ENCODE measurements at places on chromosomes 1 and 21.

DNA sequence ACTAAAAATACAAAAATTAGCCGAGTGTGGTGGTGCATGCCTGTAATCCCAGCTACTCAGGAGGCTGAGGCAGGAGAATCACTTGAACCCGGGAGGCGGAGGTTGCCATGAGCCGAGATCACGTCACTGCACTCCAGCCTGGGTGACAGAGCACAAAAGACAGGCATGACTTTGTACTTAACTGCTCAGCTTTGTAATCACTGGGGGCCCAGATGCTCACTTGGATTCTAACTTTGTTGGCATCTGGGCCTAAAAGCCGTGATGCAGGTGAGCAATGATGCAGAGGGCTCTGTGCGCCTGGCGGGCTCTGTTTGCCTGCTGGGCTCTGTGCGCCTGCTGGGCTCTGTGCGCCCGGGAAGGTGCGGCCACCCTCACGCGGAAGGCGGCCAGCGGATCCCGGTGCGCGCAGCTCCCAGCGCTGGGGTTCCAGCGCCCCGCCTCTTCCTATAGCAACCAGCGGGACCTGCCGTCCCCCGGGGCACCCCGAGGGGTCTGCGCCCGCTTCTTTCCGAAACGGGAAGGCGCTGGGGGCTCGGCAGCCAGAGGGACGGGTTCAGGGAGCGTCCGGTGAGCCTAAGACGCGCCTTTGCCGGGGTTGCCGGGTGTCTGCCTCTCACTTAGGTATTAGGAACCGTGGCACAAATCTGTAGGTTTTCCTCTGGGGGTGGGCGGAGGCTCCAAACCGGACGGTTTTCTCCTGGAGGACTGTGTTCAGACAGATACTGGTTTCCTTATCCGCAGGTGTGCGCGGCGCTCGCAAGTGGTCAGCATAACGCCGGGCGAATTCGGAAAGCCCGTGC lies 31.7 kb downstream of the PRMT2 start:
- DNase-seq: no peak

DNA sequence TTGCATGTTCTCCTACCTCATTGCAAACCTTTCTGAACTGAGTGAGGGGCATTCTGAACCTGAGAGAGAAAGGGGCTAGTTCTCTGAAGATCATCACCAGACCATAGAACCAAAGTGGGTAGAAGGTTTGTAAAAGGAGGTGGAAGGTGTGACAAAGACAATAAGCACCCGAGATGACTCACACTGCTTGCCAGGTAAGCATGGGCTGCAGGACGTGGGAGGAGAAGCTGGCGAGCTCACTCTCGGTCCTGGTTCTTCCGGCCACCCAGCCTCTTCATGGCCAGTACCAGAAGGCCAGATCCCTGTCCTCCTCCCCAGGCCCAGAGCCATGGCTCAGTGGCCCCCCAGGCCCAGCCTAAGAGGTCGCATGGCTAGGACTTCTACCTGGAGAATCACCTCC lies 128.3 kb downstream of the TMEM53 start:
- DNase-seq: no peak

- DNase-seq: no peak
Measured at GRCh38 chr1:99173900-99174299, 90.4 kb upstream of the PLPPR4 start.

GRCh38 chr1:117564227-117565075 lies 41.4 kb upstream of the TENT5C start:
- no peak for DNase-seq

DNA sequence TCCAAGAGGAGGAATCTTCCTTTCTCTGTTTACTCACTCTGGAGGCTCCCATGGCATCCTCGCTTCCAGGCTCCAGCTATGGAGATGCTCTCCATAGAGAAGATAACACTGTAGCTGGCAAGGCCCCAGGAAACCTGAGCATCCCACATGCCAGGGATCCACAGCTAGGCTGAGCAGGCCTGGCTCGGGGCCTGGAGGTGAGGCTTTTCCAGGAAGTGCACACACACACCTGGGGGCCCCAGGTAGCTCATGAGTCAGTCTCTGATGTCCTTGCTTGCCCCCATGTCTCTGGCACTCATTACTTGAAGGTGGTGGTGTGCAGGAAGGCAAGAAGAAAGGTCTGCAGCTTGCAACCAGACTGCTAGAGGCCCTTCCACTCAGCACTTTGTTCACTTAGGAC lies 5.5 kb upstream of the LCE5A start:
- DNase-seq: no peak

DNA sequence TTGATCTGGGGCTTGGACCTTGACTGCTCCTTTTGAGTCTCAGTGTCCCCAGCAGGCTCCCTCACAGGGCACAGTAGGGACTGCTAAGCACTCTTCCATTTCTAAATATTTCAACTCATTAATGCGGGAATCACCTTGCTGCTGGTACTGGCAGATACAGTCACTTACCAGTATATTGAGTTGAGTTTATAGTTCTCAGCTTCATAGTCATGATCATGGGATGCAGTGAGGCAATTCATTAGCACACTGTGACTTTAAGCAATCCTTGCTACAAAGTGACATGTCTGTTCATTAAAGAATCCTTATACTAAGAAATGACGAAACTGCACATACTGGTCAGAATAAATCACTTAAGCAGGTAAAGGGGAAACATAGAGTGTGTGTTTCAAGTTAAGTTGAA lies 240.8 kb downstream of the SPATA17 start:
- no peak for DNase-seq

DNA sequence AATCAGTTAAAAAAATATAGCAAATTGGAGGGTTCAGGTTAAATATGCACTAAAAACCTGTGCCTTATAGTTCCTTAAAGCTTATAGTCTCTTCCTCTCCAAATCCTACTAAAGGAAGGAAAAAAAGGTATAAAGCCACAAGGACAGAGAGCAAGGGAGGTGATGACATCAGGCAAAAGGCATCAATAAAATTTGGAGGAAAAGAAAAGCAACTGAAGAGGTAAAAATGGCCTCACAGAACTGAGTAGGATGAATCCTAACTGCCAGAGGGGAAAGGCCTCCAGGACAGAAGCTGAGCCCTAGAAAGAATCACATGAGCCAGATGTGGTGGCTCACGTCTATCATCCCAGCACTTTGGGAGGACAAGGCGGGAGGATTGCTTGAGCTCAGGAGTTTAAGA lies 8.1 kb downstream of the CCSAP start:
- DNase-seq: no peak

DNA sequence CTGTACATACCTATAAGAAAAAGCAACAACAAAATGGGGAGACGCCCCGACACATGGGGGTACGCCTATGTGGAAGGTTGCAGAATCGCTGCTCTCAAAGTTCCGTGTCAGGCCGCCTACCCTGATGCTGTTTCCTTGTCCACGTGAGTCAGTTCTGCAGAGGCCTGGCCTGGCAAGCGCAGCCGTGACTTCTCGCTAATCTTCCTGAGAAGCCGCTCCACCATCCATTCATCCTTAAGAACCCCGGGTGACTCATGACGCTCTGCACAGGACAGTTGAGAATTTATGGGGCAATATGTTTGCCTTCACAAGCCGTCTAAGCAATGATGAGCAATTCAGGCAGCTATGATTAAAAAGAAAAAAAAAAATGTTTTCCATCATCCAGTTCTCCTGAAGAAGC lies 122.3 kb upstream of the TMPRSS2 start:
- no peak for DNase-seq

- DNase-seq: no peak
Measured at GRCh38 chr1:52424813-52425212, 20.4 kb downstream of the PRPF38A start.

DNA sequence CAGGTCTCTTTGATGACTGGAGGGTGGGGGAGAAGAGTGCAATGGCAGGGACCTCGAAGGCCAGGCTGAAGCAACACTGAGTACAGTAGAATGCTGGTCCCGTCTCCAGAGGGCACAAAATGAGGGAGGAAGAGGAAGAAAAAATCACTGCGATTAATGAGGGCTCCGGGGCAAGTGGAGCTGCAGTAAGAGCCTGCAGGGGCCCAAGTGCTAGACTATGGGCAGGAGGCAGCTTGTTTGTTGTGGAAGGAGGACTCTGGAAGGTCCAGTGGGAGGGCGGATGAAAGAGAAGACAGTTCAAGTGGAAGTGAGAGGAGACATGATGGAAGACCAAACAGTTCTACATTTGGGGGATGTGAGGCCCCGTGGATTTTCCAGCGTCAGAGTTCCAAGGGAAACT lies 17.4 kb downstream of the TMCC2 start:
- DNase-seq: no peak

DNA sequence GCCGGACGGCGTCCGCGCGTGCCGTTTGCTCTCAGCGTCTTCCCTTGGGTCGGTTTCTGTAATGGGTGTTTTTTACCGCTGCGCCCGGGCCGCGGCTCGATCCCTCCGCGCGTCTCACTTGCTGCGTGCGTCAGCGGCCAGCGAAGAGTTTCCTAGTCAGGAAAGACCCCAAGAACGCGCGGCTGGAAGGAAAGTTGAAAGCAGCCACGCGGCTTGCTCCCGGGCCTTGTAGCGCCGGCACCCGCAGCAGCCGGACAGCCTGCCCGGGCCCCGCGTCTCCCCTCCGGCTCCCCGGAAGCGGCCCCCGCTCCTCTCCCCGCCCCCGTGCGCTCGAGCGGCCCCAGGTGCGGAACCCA lies 159.8 kb downstream of the RUNX1 start:
- peak; percentile 36 for DNase-seq

DNA sequence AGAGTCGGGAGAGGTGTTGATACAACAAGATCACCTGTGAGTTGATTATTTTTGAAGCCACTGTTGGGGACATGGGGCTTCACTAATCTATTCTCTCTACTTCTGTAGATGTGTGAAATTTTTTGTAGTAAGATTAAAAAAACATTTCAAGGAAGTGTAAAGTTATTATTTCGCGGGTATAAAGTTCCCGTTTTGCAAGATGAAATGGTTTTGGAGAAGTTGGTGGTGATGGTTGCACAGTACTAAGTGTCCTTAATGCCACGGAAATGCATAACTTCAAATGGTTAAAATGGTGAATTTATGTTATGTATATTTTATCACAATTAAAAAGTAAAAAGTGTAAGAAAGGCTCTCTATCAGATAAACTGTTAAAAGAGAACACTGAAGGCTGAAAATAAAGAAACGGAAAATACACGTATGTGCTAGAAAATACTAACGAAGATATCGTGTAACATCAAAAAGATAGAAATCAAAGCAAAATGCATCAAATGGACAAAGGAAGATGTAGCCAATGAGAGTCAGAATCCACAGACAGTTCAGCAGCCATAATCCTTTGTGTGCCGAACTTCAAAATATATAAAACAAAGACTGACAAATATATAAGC lies 2.9 kb upstream of the ITGB2 start:
- no peak for DNase-seq

DNA sequence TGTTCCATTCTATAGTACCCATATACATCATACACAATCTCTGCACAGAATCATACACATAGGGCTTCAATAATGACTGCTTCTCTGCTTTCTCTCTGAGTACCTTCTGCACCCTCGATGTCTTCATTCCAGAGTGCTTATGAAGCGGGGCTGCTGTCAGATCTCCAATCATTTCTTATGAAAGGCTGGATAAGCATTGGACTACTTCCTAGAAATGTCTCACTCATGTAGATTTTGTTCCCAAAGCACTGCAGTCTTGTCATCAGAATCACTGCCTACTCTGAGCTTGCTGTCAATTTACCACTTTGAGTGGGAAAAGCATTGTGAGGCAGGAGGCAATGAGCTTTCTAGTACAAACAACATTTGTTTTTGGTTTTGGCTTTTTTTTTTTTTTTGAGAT lies 179.0 kb downstream of the SLC35F3 start:
- DNase-seq: no peak

DNA sequence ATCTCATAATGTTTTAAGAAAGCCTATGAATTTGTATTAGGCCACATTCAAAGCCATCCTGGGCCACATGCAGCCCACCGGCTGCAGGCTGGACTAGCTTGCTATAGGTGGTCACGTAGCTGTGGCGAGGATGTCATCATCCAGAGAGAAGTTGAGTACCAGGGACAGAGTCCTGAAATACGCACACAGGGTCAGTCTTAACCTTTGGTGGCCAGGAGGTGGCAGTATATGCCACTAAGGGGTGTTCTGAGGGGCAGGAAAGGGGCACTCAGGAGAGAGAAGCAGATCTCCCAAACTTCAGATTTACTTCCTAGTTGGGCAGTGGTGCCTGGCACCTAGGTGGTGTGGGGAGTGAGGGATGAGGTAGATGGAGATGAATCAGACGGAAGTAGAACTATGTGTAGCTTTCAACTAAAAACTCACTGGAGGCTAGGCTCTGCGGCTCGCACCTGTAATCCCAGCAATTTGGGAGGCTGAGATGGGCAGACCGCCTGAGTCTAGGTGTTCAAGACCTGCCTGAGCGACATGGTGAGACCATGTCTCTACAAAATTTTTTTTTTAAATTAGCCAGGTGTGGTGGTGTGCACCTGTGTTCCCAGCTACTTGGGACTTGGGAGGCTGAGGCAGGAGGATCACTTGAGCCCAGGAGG lies 16.3 kb upstream of the CDK18 start:
- peak; percentile 24 for DNase-seq

DNA sequence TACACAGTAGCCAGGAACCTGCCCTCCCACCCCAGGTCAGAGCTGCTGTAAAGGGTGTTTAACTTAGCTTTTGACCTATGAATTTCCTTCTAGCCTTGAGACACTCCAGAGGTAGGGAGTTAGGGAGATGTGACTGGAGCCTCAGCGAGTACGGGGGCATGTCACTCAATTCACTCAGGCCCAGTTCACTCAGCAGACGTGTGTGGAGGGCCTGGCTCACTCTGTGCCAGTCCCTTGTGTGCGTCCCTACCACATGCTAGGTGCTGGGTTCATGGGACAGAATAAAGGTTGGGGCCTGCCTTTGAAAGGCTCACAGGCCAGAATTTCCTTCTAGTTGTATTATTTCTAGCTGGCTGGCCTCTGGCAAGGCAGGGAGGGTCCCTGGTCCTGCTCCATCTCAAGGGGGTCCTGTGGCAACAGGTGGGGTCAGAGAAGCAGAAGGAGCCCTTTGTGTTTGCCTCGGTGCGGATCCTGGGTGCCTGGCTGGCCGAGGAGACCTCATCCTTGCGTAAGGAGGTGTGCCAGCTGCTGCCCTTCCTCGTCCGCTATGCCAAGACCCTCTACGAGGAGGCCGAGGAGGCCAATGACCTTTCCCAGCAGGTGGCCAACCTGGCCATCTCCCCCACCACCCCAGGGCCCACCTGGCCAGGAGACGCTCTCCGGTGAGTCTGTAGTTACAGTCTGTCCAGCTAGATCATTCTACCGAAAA lies 4.5 kb downstream of the NCDN start:
- no peak for DNase-seq

- DNase-seq: no peak
Measured at GRCh38 chr1:198529414-198529813, 11.1 kb downstream of the ATP6V1G3 start.

DNA sequence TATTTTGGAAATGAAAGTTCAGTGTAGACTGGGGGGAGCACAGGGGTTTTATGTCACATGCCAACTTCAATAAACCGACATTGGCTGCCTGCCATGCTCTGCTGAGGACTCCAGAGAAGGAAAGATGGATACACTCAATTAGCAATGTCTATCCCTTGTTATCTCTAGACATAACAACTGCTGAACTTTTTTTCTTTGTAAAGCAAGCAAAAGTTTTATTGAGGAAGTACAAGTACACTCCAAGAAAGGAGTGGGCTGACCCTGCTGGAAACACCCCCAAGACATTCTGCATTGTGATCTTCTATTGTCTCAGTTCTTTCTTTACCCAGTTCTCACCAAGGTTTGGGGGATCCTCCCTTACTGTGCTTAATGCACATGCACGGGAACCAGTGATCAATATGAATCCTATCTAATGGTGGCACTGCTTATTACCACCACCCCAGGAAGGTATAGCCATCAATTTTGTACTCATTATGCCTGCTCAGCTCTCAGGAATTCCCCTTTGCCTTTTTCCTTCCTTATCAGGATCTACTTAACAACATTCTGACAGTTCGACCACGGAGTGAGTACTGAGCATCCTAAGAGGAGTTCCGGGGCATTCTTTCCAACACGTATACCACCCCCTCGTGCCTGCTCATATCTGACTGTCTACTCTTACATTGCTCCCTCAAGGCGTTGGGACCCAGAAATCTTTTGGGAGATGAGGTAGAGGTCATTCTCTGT lies 28.7 kb downstream of the SYNJ1 start:
- no peak for DNase-seq

Measured in activated CD4-positive, alpha-beta T cell treated with anti-CD3 and anti-CD28 coated beads for 24 hours (primary cell).